ENCODE measurements at places on chromosomes 6 and 20.

DNA sequence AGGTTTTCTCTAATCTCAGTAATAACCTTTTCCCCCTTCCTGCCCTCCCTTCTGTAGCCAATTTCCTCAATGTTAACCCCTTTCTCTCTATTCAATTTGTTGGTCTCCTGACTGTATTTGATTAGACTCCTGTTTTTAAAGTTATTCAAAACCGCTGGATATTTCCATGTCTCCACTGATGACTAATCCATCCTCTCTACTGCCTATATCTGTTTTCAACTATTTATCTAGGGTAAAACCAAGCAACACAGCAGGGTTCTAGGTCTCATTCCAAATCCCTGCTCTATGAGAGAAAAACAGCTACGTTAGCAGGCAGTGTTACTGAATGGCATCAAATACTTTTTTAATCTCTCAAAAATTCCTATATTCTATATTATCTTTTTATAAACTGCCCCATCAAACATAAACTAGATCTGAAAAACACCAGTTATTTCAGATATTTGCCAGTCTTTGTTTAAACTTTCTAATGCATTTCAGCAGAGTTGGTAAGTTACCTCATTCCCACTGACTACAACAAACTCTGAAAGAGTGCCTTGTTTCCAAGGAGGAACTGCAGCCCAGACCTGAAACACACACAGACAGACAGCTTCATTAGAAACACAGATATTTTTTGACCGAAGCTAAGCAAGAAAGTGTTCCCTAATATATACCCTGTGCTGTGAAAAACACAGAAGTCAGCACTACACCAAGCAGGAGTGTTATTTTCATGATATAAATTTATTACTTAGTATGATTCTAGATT lies 8.2 kb downstream of the RTN4IP1 start:
- no peak for DNase-seq

DNA sequence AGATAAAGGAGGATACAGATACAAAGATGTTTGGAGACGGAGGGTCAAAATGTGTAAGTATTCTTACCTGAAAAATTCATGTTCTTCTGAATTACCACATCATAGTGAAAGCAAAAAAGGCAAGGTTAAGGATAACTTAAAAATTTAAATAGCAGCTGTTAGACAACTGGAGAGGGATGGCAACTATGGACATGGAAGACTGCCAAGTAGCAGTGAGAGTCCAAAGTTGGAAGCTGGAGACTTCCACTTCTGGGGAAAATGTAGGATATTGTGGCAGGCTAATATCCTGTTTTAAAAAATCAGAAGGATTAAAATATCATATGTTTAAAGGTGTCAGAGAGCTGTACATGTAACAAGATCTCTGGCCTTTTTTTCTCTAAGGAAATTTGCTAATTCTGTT lies 29.8 kb downstream of the SYCP2 start:
- DNase-seq = no peak

DNA sequence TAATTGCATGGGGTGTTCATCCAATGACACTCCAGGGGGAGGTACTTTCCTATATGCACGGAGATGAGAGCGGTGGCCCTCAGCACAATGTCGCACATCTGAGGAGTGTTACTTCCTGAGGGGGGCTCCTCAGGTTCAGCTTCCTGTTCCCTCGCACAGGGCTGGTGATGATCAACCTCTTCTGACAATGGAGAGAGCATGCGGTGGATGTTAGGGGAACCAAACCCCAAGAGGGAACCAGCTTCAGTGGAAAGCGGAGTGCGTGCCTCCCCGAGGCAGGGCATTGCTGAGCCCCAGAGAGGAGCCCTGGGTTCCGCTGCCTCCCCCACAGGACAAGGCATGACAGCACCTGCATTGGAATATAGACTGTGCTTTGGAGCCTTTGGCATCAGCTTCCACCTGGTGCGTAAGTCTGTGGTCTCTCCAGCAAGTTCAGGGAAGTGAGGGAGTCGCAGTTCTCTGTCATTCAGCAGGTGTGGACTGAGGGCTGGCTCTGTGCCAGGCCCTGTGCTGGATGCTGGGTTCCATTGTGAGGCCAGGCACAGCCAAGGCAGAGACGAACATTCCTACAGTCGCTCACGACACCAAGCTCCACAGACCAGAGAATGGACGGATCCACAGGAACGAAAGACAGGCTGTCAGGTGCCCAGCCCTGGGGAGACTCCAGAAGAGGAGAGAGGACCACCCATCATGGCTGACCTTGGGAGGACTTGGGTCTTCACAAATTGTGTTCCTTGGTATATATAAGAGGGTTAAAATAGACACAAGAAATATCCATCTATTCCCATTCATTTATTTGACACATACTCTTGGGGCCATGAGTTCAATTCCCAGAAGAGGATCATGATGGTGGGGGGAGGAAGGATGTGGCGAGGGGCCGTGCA lies 3.9 kb upstream of the ZNF831 start:
- DNase-seq = peak; percentile 46

GRCh38 chr6:143598466-143599080 lies 79.2 kb upstream of the PHACTR2 start:
- DNase-seq = no peak

DNA sequence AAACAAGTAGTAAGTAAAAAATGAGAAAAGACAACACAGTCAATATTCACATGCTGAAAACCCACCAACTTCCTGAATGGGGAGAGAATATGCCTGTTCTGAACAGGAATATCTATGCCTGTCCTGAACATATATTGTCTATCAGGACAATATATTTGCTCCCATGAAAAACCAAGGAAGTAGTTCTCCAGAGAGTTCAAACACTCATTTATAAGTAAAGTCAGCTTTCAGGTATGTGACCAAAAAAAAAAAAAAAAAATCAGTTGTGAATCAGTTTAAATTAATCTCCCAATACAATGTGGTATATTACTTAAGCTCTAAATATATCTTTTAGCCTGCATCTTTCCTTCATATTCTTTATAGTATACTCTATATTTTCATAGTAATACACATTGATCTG lies 119.5 kb downstream of the MYB start:
- no peak for DNase-seq

DNA sequence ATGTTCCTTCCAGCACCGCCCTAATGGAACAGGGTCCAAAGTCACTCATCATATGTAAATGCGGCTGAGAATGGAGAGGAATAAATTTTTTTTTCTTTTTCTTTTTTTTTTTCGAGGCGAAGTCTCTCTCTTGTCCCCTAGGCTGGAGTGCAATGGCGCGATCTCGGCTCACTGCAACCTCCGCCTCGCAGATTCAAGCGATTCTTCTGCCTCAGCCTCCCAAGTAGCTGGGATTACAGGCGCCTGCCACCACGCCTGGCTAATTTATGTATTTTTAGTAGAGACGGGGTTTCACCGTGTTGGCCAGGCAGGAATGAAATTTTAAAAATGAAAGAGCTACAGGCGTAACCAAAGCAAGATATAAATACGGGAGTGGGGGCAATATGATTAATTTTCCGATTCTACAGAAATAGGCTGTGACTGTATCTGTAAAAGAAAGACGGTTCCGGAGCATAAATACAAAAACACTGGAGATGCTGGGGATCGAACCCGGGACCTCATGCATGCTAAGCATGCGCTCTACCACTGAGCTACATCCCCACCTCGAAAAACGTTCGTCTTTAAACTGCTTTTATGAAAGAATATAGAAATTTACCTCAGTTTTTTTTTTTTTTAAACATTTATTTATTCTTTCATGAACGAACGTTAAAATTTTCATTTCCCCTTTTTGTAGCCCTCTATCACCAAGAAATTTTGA lies 132.2 kb downstream of the GPX5 start:
- peak; percentile 43 for DNase-seq

- no peak for DNase-seq
Measured at GRCh38 chr6:110617057-110617456, 140.6 kb upstream of the SLC22A16 start.

All from stimulated activated CD4-positive, alpha-beta T cell treated with anti-CD3 and anti-CD28 coated beads, Interleukin-4, amount 100 ng/mL, for 4 hours (primary cell).